ENCODE measurements at places on chromosomes 7 and 10.

DNA sequence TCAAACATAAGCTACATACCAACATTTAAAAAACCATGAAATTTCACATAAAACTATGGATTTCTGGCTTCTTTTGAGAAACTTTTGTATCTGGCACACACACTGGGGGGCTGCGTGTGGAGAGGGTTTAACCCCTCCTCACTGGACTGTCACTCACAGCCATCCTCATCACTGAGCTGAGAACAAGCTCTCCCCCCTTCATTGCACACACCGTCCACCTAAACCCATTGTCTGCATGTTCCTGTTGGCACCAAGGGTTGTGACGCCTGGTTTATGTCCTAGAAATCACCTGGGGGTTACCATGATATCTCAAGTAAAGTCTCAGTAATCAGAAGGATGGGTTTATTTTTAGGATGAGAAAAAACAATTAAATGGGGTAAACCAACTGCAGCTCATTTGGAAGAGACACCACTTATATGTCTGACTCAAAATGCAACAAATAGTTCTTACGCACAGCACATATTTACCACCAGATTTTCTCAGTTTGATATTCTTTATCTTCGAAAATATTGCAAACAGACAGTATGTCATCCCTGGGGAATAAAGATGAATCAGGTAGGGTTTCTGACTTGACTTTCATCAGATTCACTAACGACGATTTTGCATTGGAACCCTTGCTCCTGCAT, 218.5 kb upstream of the KLF6 start:
- no peak for DNase-seq

GRCh38 chr7:44638611-44639557, 32.5 kb downstream of the OGDH start:
- peak; percentile 43 for DNase-seq

DNA sequence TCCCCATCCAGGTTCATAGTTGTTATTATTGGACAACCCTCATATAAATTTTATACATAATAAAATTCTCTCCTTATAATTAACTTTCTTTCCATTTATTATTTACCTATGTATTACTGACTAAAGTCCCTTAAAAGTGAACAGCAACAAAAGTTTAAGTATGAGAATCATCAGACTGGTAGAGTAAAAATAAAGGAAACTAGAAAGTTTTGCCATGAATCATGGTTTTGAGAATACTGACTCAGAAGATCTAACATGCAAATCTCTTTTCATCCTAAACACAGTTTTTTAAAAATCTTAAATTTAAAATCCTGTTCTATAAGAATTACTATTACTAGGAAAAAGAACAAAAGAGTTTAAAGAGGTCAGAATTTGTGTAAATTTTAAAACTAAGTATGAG, 32.1 kb downstream of the HERC4 start:
- no peak for DNase-seq

DNA sequence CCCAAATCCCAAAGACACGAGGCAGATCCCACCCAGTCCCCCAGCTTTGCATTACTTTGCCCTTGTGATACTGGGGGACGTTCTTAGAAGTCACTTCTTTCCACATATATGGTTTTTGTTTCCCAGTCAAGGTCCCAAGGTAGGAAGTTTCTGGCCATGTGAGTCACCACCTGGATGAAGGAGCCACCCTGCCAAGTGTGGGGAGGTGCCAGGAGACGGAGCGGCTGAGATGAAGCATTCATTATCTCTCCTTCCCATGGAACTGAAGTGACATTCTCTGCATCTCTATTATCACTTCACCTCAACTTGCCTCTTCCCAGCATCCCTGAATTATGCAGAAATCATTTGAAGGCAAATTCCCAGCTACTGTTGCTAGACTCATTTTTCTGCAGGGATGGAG, 136.2 kb upstream of the INSYN2A start:
- DNase-seq = no peak

- DNase-seq = no peak
These were observed 418.9 kb downstream of the DGKB start for GRCh38 chr7:14483663-14484062.

DNA sequence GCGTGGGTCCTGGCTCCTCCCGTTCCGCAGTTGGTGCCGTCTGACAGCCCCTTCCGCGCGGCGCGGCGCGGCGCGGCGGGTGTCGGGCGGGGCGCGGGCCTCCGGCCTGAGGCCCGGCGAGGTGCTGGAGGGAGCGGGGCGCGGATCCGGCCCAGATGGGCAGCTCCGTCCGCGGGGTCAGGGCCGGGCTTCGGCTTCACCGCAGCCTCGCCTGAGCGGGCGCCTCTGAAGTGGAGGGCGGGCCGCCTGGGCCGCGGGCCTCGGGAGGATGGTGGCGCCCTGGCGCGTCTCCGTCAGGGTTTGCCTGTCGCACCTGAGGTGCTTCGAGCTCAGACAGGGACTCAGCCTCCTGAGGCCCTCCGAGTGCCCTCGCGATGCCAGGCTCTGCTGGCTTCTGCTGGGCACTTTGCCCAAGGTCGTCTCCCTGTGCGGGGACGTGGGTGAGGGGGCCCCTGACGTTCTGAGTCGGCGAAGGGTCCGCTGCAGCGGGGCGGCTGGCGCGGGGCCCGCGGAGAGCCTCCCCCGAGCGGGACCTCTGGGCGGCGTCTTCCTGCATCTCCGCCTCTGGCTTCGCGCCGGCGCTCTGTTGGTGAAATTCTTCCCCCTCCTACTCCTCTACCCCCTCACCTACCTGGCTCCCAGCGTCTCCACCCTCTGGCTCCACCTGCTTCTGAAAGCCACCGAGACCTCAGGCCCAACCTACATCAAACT, 473 bp downstream of the ADCK2 start:
- no peak for DNase-seq

DNA sequence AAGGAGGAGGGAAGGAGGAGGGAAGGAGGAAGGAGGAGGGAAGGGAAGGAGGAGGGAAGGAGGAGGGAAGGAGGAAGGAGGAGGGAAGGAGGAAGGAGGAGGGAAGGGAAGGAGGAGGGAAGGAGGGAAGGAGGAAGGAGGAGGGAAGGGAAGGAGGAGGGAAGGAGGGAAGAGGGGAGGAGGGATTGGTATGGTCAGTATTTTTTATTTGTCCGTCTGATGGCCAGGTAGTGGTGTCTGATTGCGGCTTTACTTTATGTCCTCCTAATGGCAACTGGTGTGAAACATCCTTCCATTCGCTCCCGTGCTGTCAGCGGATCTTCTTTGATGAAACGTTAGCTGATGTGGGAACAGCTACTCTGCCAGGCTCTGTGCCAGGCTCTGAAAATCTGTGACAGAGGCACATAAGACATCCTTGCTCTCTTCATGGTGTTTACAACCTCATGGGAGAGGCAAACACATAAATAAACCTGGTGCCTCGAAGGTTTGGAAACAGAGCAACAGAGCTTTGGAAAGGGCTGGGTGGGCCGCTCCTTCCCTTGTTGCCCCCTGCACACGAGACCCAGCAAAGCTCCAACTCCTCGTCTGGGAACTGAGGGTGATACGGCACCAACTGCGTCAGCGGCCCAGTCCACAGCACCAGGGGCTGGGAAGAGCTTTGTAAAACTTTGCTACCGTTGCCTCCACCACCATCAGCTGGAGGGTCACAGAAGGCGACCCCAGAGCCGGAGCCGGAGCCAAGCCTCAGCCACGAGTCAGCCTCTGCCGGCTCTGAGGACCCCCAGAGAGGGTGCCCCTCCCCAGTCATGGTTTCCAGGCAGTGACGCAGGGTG, 40.3 kb downstream of the PDGFA start:
- DNase-seq = no peak

- no peak for DNase-seq
These were observed 51.0 kb downstream of the HDAC9 start for GRCh38 chr7:18546576-18546975.

DNA sequence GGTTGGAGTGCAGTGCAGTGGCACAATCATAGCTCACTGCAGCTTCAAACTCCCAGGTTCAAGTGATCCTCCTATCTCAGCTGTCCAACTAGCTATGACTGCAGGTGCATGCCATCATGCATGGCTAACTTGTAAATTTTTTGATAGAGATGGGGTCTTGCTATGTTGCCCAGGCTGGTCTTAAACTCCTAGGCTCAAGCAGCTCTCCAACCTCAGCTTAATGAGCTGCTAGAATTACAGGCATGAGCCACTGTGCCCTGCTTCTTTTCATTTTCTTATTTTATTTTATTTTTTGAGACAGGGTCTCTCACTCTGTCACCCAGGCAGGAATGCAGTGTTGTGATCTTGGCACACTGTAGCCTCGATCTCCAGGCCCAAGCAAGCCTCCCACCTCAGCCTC, 7.6 kb downstream of the PLA2G12B start:
- no peak for DNase-seq

DNA sequence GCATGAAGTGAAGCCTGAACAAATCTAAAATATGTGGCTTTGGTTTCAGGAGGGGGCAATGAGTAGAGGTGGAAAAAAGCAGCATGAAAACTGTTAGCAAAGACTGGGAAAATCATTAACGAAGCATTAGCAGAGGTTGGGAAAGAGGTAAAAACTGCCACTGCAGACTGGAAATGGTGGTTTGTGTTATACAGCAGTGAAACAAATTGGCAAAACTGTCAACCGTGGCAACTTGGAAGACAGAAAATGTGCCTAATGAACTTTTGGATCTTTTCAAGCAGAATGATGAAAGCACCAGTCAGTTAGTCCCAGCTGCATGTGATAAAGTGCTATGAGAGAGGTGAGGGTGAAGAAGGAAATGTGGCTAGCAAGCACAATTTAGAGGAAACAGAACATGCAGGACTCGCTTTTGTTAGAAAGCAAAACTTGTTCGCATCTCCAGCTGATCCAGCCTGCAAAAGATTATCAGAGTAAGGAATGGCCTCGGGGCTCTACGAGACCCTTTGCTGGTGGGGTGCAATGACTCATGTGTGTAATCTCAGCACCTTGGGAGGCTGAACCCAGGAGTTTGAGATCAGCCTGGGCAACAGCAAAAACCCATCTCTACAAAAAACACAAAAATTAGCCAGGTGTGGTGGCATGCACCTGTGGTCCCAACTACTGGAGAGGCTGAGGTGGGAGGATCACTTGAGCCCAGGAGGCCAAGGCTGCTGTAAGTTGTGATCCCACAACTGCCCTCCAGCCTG, 45.7 kb downstream of the SKIDA1 start:
- no peak for DNase-seq

- DNase-seq = no peak
These were observed 102.5 kb upstream of the ZMIZ1 start for GRCh38 chr10:78966182-78966787.

- DNase-seq = no peak
These were observed 17.7 kb downstream of the CLIP2 start for GRCh38 chr7:74306730-74307469.

DNA sequence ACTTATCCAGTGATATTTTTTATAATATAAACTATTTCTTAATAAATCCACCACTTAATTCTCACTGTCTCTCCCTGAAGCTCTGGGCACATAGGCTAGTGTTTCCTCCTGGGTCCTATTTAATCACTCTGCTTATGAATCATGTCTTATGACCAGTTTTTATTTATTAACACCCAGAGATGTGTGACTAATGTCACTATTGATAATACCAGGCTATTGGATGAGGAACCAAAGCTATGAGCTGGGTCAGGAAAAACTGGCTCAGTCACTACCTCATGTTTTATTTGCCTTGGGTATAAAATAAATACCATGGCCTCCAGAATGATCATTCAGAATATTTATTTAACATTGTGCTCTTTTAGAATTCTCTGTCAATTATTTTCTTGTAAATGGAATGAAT, 5.2 kb downstream of the SEMA3E start:
- no peak for DNase-seq

GRCh38 chr7:2166625-2167280, 66.0 kb downstream of the MAD1L1 start:
- no peak for DNase-seq

GRCh38 chr10:69425511-69426298, 9.0 kb upstream of the TACR2 start:
- no peak for DNase-seq

- DNase-seq = no peak
These were observed 98.7 kb downstream of the CDK6 start for GRCh38 chr7:92737706-92738105.

DNA sequence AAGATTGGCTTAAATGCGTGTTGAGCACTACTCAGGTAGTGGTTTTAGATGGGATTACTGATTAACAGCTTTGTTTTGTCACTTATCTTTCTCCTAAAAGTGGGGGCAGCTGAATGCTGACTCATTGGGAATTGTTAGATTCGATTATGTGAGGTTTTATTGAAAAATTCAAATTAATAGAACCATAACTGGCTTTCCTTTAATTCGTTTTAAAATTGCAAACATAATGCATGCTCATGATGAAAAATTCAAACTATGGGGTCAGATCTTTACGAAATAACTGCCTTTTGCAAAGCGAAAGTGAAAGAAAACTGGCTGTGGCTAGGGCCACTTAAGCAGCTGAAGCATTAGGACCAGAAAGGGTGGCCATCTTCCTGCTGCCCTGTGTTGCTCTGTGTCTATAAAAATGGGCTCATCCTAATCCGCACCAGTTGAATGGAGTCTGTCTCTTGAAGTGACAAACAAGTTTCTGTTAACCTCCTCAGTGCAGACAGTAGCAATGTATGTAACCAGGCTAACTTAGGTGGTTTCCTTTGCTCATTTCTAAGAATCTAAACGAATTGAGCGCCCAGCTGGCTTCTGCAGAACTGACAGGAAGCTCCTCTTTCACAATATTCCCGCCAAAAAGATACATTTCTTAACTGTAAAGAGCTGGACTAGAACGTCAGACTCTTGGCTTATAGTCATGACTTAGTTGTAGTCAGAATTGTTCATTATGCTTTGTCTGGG, 27.8 kb downstream of the DENND10 start:
- DNase-seq = no peak

DNA sequence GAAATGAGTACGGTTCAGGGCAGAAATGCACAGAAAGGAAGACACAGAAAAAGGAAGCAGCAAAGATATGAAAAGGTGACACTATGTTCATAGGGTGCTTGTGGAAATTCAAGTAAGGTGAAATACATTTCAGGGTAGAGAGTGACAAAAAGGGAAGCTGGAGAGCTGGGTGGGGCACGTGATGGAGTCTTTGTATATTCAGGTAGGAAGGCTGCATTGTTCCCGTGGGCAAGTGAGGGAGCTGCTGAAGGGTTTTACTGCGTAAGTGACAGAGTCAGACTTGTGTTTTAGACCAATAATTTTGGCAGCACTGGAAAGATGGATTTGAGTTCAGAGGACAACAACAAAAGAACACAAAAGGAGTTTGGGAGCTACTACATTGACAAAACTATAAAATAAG, 35.3 kb upstream of the ANK3 start:
- no peak for DNase-seq

DNA sequence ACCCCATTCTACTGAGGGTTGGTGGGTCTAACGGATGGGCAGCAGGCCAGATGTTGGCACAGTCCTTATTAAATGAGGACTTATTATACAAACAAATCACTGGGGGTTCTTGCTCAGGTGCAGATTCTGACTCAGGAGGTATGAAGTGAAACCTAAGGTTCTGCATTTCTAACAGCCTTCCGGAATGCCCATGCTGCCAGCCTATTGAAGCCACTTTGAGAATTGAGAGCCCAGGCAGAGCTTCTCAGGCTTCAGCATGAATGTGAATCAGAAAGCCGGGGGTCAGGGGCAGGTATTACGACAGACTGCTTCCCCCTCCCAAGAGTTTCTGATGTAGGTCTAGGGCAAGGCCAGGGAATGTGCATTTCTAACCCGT, 34.1 kb upstream of the NPFFR1 start:
- DNase-seq = no peak

Measured in Panc1 (cell line).